Tongue (tissue), 3 donors: ENCODE measurements at places on chromosomes 7 and 10.

GRCh38 chr10:110600487-110601101, 33.1 kb downstream of the SMC3 start:
- DNase-seq: peak; percentile 67

- no peak for DNase-seq
Measured at GRCh38 chr10:71472466-71472865, 75.7 kb downstream of the CDH23 start.

DNA sequence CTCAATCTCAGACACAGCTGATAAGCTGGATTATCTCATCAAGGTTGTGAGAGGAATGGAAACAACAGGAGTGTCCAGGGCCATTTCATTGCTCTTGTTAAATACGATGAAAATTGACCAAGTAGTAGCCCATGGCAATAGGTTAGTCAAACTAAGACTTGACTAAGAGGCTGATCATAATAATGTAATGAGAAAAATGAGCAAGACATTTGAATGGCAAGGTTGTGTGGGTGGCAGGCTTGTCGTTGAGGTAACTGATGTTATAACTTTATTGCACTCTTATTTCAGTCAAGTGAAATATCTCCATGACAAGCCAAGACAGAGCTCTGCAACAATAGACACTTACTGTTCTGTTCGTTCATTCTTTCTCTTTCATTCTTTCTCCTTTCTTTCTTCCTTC, 532.0 kb downstream of the GATA3 start:
- no peak for DNase-seq

DNA sequence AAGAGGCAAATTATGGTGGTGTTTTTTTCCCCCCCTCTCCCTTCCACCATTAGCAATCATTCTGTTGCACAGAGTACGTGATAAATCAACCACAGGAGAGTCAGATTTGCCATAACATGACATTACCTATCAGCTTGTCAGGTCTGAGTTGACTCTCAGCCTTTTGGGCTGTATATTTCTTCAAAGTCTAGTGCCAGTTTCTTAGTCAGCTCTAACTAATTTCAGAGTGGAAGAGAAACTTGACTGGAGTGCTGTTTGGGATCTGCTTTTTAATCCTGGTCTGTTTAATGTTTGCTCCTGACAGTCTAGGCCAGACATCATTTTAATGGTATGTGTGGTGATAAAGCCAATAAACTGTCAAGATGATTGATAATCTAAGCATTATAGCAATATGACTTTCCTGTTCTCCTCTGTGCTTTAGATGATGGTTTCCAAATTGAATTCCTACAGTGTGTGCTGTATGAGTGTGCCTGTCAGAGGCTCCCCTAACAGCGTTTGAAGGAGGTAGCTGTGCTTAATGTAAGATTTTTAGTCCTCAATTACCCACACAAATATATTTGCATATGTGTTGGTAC, 76.9 kb downstream of the LRMDA start:
- peak; percentile 79 for DNase-seq

GRCh38 chr10:97573021-97573420, 442 bp downstream of the ANKRD2 start:
- DNase-seq: no peak

- no peak for DNase-seq
Measured at GRCh38 chr10:60358282-60358681, 31.4 kb downstream of the ANK3 start.

DNA sequence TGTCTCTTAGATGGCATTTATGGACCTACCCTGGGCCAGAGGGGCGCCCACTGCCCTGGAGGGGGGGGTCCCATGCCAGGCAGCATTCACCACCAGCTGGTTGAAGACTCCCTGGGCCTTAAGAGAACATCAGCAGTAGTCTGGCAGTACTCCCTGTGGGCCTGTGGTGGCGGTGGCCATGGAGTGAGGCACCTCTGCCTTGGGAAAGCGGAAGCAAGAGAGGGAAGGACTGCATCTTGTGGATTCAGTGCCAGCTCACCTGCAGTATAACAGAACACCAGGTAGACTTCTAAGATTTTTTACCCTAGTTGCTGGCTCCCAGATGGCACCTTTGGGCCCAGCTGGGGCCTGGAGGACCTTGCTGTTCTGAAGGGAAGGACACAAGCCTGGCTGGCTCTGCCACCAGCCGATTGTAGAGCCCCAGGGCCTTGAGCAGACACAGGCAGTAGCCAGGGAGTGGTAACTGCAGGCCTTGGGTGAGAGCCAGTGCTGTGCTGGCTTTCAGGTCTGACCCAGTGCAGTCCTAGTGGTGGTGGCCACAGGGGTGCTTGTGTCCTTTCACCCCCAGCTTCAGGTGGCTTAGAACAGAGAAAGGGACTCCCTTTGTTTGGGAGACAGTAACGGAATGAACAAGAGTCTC, 15.8 kb downstream of the PLAC9 start:
- DNase-seq: no peak

DNA sequence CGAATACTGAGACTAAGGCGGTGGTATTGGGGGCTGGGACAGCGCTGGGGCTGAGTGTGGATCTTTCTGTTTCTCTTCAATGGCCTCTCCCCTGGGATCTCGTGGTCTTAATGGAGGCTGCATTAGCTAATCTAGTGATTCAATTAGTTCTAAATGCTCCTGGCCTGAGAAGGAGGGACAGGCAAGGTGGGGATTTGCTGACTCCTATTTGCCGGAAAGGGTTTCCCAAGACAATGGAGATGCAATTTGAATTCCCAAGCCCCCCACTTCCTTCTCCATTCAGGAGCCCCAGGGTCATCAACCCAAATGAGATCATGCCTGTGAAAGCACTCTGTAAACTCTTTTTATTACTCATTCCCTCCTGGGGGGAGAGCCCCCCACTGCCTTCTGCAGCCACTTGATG, 111.7 kb upstream of the PLXNA4 start:
- no peak for DNase-seq

GRCh38 chr10:78648256-78648860, 420.4 kb upstream of the ZMIZ1 start:
- no peak for DNase-seq

GRCh38 chr10:61923210-61923949, 21.9 kb downstream of the ARID5B start:
- no peak for DNase-seq

DNA sequence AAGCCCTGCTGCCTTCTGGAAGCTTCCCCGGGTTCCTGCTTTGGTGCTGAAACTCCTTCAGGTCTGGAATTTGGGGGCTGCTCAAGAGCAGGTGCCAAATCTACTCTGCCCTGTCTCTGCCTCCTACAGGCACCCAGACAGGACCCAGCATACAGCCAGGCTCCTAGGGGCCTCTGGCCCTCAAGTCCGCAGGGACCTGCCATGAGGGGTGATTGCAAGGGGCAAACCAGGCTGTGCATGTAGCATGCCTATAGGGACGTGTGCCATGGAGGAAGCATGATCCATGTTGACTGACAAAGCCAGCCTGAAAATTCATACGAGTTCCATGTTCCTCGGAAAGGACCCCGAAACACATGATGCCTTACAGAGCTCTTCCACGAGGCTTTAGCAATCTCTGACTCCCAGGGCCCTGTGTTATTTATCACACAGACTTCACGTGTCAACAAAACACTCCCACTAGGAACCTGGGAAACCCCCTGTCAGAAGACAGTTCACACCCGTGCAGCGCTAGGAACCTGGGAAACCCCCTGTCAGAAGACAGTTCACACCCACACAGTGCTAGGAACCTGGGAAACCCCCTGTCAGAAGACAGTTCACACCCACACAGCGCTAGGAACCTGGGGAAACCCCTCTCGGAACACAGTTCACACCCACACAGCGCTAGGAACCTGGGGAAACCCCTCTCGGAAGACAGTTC, 75.3 kb upstream of the DNAAF5 start:
- DNase-seq: no peak

DNA sequence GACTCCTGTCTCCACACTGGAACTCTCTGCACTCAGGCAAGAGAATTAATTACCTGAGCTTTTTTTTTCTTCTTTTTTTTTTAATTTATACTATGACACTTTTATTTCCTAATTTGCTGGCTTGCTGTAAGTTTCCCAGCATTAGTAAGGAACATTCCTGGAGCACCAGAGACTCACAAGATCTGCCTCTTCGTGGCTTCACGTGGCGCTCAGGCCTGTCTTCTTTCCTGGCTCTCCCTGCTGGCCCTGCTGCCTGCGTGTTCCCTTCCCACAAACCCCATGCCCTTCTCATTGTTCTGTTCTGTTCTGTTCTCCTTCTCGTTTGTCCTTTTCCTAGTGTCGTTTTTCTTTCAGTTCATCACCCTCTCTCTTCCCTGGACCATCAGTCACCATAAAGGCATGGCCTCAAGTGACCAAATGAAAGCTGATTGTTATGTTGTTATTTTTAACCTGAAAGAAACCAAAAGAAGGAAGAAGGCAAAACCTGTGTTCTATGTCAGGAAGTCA, 591.6 kb upstream of the PFKP start:
- DNase-seq: peak; percentile 63

GRCh38 chr10:13113544-13113943, 13.6 kb downstream of the OPTN start:
- DNase-seq: no peak

DNA sequence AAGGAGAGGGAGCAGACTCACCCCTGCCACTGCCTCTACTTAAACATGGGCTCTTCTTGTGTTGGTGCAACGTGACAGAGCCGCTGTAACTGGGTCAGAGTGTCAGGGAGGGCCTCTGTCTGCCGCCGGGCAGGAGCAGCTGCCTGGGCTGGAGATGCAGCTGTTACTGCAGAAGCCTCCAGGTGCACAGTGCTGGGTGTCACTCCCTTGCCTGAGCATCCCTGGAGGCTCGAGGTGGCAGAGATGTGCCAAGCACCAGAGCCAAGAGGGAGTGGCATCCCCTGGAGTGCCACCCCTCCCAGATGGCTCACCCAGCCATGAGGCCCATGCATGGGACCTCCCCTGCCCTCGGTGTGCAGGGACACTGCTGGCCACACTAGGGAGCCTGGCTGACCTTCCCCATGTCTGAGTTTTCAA, 145.7 kb downstream of the PRPF18 start:
- DNase-seq: no peak

GRCh38 chr10:85979598-85979997, 387.0 kb downstream of the GRID1 start:
- DNase-seq: no peak

DNA sequence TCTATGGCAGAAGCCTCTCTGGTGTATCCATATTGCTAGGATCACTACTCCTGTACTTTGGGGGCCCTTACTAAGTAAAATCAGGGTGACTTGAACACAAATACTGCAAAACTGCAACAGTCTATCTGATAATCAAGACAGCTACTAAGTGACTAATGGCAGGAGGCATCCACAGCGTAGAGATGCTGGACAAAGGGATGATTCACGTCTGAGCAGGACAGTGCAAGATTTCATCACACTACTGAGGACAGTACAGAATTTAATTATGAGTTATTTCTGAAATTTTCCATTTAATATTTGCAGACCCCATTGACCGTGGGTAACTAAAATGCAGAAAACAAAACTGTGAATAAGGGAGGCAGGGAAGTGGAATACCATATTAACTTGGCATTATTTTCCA, 10.4 kb downstream of the CUL2 start:
- no peak for DNase-seq

DNA sequence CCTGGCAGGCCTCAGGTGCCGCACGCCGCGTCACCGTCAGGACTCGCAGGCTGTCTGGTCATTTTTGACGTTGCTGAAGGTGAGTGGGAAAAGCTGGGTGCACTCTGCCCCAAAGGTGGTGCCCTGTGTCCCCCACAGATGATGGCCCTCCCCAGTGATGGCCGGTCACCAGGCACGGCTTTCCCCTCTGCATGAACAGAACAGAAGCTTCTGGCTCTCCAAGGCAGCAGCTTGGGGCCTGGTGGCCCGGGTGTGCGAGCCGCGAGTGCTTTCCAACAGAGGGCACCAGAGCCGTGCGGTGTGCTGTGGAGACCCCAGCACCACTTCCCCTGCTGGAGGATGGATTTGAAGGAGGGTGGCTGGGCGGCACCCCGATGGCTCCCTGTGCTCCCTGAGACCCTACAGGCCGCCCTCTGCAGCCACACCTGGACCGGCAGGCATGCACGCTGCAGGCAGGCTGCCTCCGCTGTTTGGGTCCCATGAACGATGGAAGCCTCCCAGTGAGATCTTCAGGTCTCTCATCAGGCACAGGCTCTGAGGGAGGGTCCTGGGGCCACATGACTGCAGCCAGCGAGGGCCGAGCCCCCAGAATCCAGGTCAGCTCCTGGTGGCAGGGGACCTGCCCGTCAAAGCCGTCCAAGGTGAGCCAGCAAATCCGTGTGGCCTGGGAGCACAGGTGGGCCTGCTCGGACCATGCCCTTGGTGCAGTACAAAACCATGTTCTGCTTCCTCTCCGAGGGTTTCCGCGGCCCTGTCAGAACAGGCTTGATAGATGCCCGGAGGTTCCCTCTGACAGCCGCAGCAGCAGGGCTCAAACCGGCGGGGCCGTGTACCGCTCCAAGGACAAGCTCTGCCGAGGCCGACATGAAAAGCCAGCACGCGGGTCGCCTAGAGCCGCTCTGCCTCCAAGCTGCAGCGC, 195.4 kb downstream of the EBF3 start:
- DNase-seq: no peak

- no peak for DNase-seq
Measured at GRCh38 chr10:99621454-99622251, 1.4 kb upstream of the SLC25A28 start.

DNA sequence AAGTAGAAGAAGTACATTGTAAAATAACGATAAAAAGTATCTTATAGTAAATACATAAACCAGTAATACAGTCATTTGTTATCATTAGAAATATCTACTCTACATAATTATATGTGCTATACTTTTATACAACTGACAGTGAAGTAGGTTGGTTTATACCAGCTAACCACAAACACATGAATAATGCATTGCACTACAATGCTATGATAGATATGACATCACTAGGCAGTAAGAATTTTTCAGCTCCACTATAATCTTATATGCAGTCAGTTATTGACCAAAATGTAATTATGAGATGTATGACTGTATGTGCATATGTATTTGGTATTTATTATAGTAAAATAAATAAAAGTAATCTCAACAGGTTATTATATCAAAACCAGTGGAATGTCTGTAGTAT, 23.4 kb upstream of the SGCE start:
- DNase-seq: no peak

GRCh38 chr7:130350945-130351790, 6.6 kb downstream of the CPA5 start:
- DNase-seq: peak; percentile 90

- no peak for DNase-seq
Measured at GRCh38 chr10:123599366-123599849, 66.7 kb upstream of the GPR26 start.

GRCh38 chr10:80197972-80198916, 7.1 kb downstream of the ANXA11 start:
- DNase-seq: no peak

- DNase-seq: no peak
Measured at GRCh38 chr7:108007261-108007660, 4.3 kb upstream of the LAMB1 start.

- peak; percentile 78 for DNase-seq
Measured at GRCh38 chr7:142603870-142604448, 145.3 kb upstream of the PRSS1 start.

GRCh38 chr7:6234384-6234783, 38.0 kb downstream of the CYTH3 start:
- no peak for DNase-seq
